ENCODE measurements at places on chromosomes 3 and 15. TPM values are rescaled to one million over a fixed set of nuclear protein-coding genes. Genes with fewer than 3 reads are reported as not detected.

DNA sequence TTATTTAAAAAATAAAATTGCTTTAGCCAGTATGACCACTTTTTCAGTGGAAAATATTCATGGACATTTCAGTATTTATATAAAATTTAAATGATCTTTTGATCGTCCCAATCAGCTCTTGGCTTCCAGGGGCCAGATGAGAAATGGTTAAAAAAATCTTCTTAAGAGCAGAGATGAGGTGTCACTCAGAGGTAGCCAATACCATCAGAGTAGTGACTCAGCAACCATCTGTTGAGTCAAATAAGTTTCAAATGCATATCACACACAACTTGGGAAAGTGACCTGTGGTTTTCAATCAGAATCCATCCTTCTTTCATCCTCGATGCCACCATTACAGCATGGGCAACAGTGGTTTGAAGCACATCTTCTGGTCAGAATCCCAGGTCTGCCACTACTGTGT, 958.8 kb upstream of the NR2F2 start:
- no peak for DNase-seq

TRMT10C gene
- 16.1 TPM for total RNA-seq

- DNase-seq = no peak
Observed at GRCh38 chr3:121649645-121650044, 11.1 kb downstream of the HCLS1 start.

SYNM gene
- 230 TPM for total RNA-seq

TMEM43 gene
- total RNA-seq = 74.6 TPM

DNA sequence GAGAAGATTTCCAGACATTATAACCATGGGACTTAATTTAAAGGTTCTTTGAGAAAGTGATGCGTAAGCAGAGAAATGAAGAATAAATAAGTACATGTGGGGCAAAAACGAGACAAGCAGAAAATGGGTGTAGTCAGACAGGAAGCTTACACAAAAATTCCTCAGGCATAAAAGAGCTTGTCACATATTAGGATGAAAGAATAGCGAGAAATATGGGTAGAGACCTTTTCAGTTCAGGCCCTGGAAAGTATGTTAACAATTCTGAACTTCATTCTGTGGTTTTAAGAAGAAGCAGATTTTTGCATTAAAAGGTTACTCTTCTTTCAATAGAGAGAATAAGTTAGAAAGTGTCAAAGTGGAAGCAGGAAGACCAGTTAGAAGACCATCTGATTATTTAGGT, 352.4 kb downstream of the ROBO1 start:
- peak; percentile 24 for DNase-seq

GRCh38 chr3:185527364-185527763, 25.0 kb downstream of the LIPH start:
- no peak for DNase-seq

KIF15 gene
- 5.3 TPM for total RNA-seq

GRCh38 chr15:80264031-80264430, 12.0 kb upstream of the CTXND1 start:
- DNase-seq = peak; percentile 18

SKIC8 gene
- 66.9 TPM for total RNA-seq

COL8A1 gene
- total RNA-seq = 364 TPM

SLC28A1 gene
- 0.72 TPM for total RNA-seq

GRCh38 chr15:57097246-57097645, 178.8 kb downstream of the TCF12 start:
- DNase-seq = no peak

GRK7 gene
- total RNA-seq = 4.8 TPM

DNA sequence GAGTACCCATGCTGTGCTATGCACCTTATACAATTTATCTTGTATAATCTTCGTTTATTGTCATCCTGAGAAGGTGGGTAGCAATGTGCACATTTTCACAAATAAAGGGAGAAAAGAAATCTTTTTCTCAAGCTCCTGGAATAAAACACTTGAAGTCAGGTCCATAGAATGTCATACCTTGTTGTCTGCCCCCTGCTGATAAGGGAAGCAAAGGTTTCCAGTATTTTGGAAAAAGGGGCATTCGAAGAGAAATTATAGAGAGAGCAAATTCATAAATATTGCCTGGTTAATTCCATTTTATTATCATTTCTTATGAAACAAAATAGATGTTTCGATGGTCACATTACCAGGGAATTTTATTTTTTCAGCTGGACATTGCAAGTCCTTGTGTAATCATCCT, 277.8 kb downstream of the RAP2B start:
- no peak for DNase-seq

DNA sequence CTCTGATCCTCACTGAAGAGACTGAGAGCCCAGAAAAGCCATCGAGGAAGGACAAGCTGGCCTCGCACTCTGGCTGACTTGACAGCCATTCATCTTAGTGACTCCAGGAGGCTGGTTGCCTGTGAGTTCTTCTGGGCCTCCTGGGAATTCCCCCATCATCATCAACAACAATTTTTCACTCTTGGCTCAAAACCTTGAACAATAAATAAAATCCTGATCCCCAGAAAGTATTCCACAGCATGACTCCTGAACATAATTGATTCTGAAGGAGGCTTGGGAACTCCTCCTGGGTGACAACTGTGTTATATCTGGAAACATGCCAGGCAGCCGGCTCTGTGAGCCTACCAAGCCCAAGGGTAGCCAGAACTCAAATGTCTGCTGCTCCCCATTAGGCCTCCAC, 188.6 kb downstream of the SHQ1 start:
- DNase-seq = no peak
